Ovary (tissue), 10 donors: ENCODE measurements at places on chromosomes 6 and 20. TPM values are rescaled to one million over a fixed set of nuclear protein-coding genes. Genes with fewer than 3 reads are reported as not detected.

The RBM24 gene
- total RNA-seq = 4.9 TPM

The MCHR2 gene
- total RNA-seq = not detected

The BMP6 gene
- 6.7 TPM for total RNA-seq

The PLCB4 gene
- total RNA-seq = 7.9 TPM

The DEFB132 gene
- total RNA-seq = not detected

The GJA1 gene
- total RNA-seq = 51.5 TPM

The KCNQ5 gene
- 0.07 TPM for total RNA-seq

- DNase-seq = no peak
Observed at GRCh38 chr6:163756079-163756478, 341.6 kb downstream of the QKI start.

- DNase-seq = peak; percentile 31
Observed at GRCh38 chr20:49344975-49345374, 67.1 kb upstream of the ZNFX1 start.

DNA sequence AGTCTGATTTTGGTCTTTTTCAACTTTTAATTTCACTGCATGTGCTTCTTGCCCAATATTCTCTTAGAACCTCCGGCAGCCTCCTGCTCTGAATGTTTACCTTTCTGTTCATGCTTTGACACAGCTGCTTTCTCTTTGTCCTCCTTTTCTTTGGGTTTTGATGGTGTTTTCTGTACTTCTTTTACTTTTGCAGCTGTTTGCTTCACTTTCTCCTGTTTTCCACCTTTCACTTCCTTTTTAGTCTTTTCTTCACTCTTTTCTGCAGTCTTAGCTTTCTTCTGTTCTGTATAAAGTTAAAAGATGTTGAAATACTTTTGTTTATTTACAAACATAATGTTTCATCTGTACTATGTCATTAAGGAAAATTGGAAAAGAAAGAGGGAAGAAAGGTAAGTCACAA lies 133.1 kb downstream of the TRDN start:
- no peak for DNase-seq

- no peak for DNase-seq
Observed at GRCh38 chr6:115759051-115759450, 301.6 kb downstream of the FRK start.

- DNase-seq = no peak
Observed at GRCh38 chr6:100952006-100952405, 70.9 kb upstream of the ASCC3 start.

DNA sequence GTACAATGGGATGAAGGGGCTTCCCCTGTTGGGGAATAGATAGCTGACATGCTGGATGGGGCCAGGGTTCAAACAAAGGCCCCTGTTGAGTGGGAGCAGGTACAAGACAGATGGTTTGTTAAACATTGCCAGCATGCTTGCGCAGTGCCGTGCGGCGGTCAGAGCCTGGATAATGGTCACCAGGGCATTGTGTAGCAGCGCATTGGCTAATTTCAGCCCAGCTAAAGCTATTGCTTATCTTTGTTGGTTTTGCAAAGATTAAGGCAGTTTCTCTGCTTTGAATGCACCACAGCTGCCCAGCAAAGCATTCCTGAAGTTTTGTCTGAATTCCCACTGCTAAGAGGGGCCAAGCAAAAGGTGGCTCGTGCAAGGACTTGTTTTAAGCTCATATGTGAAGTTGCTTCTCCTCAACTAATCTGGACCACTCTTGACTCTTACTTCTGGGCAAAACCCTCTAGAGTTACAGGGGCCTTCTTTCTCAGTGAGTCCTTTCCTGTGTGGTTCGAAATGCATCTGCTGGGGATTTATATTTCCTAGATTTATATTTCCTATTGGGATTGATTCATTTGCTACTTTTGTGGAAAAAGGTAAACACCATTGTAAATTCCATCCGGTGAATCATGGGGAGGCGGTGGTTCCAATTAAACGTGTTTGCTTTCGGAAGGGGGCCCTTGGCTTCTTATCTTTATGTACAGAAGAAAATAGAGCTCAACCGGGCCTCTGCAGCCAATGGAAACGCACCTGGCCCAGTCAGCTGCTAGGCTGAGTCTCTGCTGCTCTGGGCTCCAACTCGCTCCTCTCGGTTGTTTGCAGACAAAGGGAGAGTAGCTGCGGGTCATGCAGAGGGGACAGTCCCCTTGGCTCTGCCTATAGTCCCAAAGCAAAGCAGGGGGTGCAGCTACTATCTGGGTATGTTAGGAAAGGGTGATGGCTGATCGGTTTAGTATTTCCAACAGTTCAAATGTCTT lies 72.1 kb downstream of the FOXA2 start:
- no peak for DNase-seq

DNA sequence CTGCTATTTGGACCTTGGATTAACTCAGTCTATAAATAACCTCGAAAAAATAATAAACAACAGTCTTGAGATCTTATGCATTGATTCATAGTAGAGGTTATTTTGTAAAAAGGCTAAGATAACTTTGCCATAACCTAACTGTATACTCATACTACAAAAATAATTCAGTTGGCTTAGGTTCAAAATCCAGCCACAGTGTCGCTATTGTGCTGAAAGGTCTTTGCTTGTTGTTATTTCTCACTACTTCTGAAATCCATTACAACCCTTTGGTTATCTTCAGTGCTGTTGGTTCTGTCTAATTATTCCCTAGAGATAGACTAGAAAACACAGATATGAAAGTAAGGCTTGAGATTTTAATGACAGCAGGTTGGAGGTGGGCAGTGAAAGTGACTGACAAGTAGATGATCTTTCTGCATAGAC lies 74.4 kb downstream of the MKKS start:
- DNase-seq = no peak

GRCh38 chr20:51624157-51624731 lies 81.7 kb upstream of the NFATC2 start:
- peak; percentile 67 for DNase-seq

DNA sequence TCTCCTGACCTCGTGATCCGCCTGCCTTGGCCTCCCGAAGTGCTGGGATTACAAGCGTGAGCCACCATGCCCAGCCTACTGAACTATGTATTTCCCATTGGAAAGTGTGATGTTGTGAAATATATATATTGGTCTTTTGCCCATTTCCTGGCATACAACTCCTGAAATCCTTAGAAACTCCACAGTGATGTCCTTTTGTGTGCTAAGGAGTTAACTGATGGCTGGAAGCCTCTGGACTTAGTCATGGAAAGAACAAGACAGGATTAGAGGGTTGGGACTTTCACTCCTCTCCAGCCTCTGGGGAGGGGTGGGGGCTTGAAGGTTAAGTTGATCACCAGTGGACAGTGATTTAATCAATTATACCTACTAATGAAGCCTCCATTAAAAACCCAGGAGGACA lies 7.1 kb downstream of the PANK2 start:
- DNase-seq = no peak

DNA sequence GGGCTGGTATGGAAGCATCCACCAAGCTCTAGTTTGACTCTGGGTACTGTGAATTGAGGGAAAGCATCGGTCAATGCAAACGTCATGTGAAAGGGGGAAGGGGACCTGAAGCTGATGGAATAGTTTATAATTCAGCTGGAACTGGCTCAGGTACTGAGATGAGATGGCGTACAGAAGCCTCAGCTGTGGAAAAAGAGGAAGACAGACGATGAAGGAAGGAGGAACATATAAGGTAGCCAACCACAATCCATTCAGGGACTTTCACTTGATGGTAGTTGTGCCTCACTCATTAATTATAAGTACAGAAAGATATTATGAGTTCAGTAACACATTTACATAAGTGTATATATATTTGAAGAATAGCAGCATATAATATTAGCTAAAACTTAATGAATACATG lies 2.7 kb downstream of the CALHM5 start:
- no peak for DNase-seq

DNA sequence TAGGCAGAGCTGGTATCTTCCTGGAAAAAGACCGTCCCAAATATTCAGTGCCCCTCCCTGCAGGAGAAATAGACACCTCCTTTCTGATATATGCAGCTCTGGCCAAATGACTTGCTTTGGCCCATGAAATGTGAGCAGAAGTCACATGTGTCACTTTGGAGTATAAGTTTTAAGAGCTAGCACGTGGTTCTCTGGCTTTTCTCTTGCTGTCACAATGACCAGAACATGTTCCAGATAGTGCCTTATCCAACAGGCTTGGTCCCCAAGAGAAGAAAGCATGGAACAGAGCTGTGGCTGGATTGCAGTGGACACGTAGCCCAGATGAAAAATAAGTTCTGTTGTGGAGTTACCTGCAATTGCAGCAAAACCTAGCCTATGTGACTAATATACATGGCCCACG lies 40.4 kb downstream of the UNC5CL start:
- DNase-seq = no peak

DNA sequence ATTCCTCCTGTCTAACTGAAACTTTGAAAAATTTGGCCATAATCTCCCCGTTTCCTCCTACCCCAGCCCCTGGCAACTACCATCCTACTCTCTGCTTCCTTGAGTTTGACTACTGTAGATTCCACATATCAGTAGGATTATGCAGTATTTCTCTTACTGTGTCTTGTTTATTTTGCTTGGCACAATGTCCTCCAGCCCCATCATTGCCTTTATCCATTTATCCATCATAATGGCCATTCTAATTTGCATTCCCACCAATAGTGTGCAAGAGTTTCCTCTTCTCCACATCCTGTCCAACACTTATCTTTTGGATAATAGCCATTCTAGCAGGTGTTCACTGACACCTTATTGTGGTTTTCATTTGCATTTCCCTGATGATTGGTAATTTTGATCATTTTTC lies 202.3 kb downstream of the THBS2 start:
- no peak for DNase-seq

- no peak for DNase-seq
Observed at GRCh38 chr6:92050216-92050615, 1369.1 kb downstream of the EPHA7 start.

- DNase-seq = no peak
Observed at GRCh38 chr6:139962654-139963347, 588.4 kb upstream of the CITED2 start.

DNA sequence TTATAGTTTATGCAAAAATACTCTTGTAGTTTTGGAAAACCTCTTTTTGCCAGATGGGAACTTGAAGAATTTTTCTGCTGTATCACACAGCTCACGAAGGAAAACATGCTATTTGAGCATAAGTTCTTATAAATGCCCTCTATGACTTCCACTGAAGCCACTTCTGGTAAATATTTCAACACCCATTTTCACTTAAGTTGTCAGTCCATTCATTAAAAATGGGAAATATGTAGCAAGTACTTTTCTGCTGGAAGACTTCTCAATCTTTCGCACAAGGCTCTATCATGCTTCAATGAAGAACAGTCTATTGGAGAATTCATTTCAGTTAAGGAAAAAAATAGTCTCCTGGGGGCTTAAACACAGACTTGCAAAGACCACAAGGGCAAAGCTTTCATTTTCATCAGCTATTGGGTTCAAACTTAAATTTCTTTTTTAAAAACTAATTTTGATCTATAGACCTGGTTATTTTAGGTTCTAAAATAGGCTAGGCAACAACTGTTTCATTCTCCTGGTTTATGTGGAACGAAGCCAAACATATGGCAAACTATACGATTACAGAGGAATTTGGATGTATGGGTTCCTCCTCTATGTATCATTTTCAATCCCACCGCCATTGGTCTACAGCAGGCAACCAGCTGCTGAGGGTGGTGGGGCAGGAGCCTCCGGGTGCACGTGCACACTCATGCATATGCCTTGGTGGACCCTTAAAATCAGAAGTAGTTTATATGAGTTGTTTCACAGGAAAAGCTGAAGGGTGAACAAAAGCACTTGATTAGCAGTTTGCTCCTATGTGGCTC lies 38.7 kb downstream of the LAMA4 start:
- DNase-seq = no peak

DNA sequence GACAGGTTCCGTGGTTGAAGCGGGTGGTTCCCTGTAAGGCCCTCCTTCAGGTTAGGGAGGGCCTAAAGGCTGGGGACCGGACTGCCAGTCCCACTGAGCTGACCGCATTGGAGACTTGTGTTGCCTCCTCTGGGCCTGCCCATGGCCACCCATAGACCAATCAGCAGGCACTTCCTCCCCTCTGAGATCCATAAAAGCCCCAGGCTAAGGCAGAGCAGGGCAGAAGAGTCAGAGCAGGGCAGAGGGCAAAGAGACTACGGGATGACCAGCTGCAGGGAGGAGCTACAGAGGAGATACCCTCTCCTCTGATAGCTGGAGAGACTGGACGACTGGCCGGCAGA lies 537.4 kb downstream of the TENT5A start:
- DNase-seq = no peak

GRCh38 chr6:51108563-51109234 lies 290.0 kb downstream of the TFAP2B start:
- DNase-seq = no peak

DNA sequence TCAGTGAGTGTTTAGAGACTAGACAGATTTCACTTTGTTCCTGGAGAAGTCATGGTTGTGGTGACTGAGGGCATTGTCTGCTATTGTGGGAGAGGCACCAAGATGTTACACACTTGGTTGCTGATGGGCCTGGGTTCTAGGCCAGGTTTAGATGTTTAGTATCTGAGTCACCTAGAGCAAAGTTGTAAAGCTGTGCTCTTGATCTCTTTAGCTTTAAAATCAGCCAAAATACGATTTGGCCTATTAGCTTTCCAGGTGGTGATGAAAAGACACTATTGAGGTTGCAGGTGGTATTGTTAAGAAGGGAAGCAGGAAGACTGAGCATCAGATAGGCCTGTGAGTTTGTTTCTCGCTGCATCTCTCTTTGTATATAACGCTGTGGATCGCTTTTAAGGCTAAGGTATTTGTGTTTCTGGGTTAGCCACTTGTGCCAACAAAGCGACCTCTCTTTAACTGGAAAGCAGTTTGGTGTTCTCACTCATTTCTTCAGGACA lies 48.6 kb downstream of the FOXO3 start:
- no peak for DNase-seq

DNA sequence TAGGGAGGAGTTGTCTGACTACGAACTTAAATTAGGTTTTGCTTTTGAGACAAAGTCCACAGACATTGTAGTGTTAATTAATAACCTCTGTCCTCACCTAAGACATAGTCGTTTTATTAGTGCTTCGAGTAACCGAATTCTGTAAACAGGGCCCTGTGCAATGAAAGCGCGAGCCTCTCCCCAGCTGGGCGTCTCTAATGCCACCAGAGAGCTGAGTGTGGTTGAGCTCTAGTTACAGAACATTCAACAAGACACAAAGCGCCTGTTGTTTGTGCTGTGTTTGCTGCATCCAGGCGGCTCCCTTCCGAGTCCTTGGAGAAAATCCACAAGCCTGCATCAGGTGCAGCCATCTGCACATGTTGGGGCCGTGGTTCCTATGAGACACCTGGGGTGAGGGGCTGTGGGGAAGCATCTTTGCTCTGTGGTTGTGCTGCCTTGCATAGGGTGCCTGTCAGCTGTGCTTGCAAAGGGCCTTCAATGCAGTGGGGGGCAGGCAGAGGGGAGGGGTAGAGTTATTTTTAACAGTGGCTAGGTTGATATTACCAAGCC lies 63.9 kb downstream of the CD164 start:
- DNase-seq = no peak
